ENCODE measurements at places on chromosomes 11 and 22. TPM values are rescaled to one million over a fixed set of nuclear protein-coding genes. Genes with fewer than 3 reads are reported as not detected.

VSIG10L2 gene
- not detected for total RNA-seq

OR8A1 gene
- total RNA-seq: not detected

SHISAL1 gene
- 0.11 TPM for total RNA-seq

CARD10 gene
- total RNA-seq: 9.0 TPM

TPBGL gene
- total RNA-seq: not detected

OR51B2 gene
- total RNA-seq: not detected

AP5B1 gene
- total RNA-seq: 5.0 TPM

UPK3A gene
- not detected for total RNA-seq

MPZL2 gene
- total RNA-seq: 13.6 TPM

HBG2 gene
- not detected for total RNA-seq

NLRP6 gene
- 1.8 TPM for total RNA-seq

DEUP1 gene
- not detected for total RNA-seq

MRGPRD gene
- not detected for total RNA-seq

API5 gene
- total RNA-seq: 52.5 TPM

OR51B6 gene
- not detected for total RNA-seq

MRGPRX3 gene
- total RNA-seq: not detected

GAL gene
- total RNA-seq: not detected

CATSPER1 gene
- not detected for total RNA-seq

PHF21A gene
- total RNA-seq: 11.6 TPM

YPEL1 gene
- 1.0 TPM for total RNA-seq

COX8A gene
- total RNA-seq: 169 TPM

Measured in right lobe of liver (tissue), 6 donors.